ENCODE measurements at places on chromosomes 3 and 15. TPM values are rescaled to one million over a fixed set of nuclear protein-coding genes. Genes with fewer than 3 reads are reported as not detected.

The SEC62 gene
- total RNA-seq: 117 TPM

The SEMA3G gene
- total RNA-seq: 3.7 TPM

The THUMPD3 gene
- total RNA-seq: 32.1 TPM

The TTLL13 gene
- total RNA-seq: not detected

The USP8 gene
- total RNA-seq: 62.8 TPM

DNA sequence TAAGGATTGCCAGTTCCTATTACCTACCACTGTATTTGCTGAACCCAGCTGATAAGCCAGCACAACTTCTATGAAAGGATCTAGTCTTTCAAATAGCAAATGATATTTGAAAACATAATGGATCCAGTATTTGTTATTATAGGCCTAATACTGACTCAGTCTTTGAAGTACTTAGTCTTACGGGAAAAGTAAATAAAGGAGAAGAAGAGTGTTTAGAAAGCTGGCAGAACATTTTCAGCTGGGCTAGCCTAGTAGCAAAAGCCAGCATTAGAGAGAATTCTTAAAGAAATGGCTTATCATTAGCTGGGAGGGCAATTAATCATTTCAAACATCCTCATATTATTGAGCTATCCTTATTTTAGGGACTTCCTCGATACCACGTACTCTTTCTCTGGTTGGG is 101.4 kb upstream of the GOLIM4 start:
- H3K4me1 ChIP-seq: peaks cover 6% of the 10 kb centered on the region
- no peak for DNase-seq
- H3K4me3 ChIP-seq: no peak overlapping the region
- no peak overlapping the region for H3K27ac ChIP-seq
- no peaks in the 10 kb centered on the region for H3K36me3 ChIP-seq

DNA sequence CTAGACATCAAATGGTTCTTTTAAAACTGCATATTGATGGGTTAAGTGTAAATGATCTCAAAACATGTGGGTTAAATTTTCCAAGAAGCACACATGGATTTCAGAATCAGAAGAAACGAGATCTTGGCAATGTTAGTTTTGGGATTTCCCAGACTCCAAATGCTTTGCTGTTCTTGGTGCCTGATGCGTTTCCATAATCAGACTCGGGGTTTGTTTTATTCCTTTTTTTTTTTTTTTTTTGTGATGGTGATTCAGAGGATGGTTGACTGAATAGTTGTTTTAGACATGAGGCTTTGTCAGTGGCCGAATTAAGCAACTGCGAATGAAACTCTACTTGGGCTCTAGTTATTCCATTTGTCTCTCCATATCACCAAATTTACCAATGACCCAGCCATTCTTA is 52.2 kb upstream of the FAM98B start:
- no peaks in the 10 kb centered on the region for H3K27me3 ChIP-seq
- H3K27ac ChIP-seq: no peak overlapping the region
- no peak overlapping the region for H3K4me3 ChIP-seq

GRCh38 chr15:92599394-92599970 is 56.1 kb downstream of the FAM174B start:
- no peak overlapping the region for H3K4me3 ChIP-seq
- no peak overlapping the region for H3K27ac ChIP-seq
- H3K27me3 ChIP-seq: no peaks in the 10 kb centered on the region
- no peak for DNase-seq

DNA sequence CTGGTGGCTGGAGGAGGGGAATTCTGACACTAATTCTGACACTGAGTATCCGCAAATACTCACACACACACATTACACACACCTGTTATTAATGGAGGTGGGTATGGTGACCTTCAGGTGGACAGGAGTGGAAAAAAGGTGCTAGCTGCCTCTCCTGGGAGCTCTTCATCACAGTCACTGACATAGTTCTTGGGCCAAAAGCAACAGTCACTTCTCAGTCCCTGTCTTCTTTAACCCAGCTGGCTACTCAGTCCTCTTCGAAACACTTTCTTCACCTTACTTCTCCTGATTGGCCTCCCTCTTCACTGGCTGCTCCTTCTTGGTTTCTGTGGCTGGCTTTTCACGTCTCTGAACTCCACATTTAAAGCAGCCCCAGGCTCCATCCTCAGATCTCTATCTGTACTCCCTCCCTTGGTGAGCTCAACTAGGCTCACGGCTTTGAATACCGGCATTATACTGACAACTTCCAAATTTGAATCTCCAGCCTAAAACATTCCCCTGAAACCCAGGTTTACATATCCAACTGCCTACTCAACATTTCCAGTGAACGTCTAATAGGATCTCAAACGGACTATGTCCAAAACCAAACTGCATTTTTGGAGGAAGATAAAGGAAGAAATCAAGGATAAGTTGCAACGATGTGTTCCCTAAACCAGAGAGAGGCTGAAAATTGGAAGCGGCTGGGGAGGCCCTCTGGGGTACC is 53.2 kb upstream of the HEG1 start:
- DNase-seq: no peak
- H3K4me3 ChIP-seq: no peak overlapping the region
- H3K4me1 ChIP-seq: peaks cover 41% of the 10 kb centered on the region
- H3K27me3 ChIP-seq: no peaks in the 10 kb centered on the region
- no peaks in the 10 kb centered on the region for H3K36me3 ChIP-seq

GRCh38 chr15:32778391-32779176 is 60.8 kb downstream of the GREM1 start:
- H3K36me3 ChIP-seq: no peaks in the 10 kb centered on the region
- DNase-seq: no peak
- H3K4me1 ChIP-seq: no peaks in the 10 kb centered on the region
- no peaks in the 10 kb centered on the region for H3K27me3 ChIP-seq

- peak overlapping the region; percentile 47 for H3K27ac ChIP-seq
- H3K27me3 ChIP-seq: no peaks in the 10 kb centered on the region
- no peak overlapping the region for H3K4me3 ChIP-seq
- no peaks in the 10 kb centered on the region for H3K36me3 ChIP-seq
Observed at GRCh38 chr3:37729119-37729518, 132.6 kb upstream of the CTDSPL start.

- no peaks in the 10 kb centered on the region for H3K27me3 ChIP-seq
- no peak for DNase-seq
- H3K36me3 ChIP-seq: no peaks in the 10 kb centered on the region
- H3K27ac ChIP-seq: no peak overlapping the region
Observed at GRCh38 chr15:67462875-67463274, 58.1 kb upstream of the C15orf61 start.

GRCh38 chr15:90808517-90809235 is 59.7 kb upstream of the FURIN start:
- H3K4me1 ChIP-seq: no peaks in the 10 kb centered on the region
- no peak overlapping the region for H3K27ac ChIP-seq
- no peak for DNase-seq

GRCh38 chr3:150330872-150331271 is 77.2 kb upstream of the TSC22D2 start:
- H3K4me3 ChIP-seq: no peak overlapping the region
- no peak for DNase-seq
- H3K36me3 ChIP-seq: no peaks in the 10 kb centered on the region
- H3K27ac ChIP-seq: no peak overlapping the region
- H3K4me1 ChIP-seq: peaks cover 16% of the 10 kb centered on the region
- H3K27me3 ChIP-seq: no peaks in the 10 kb centered on the region

- no peaks in the 10 kb centered on the region for H3K27me3 ChIP-seq
- H3K4me3 ChIP-seq: no peak overlapping the region
- peaks cover 9% of the 10 kb centered on the region for H3K4me1 ChIP-seq
Observed at GRCh38 chr3:150751781-150752263, 11.1 kb downstream of the SIAH2 start.

GRCh38 chr3:31406896-31407295 is 125.8 kb upstream of the STT3B start:
- no peak for DNase-seq
- no peaks in the 10 kb centered on the region for H3K4me1 ChIP-seq
- no peak overlapping the region for H3K27ac ChIP-seq

Data from thyroid gland (tissue), 4 donors.